Myometrial cell (primary cell): ENCODE measurements at places on chromosomes 5 and 9. TPM values are rescaled to one million over a fixed set of nuclear protein-coding genes. Genes with fewer than 3 reads are reported as not detected.

ACTBL2 gene
- 3.2 and 5.1 TPM in 2 replicates for total RNA-seq

FREM1 gene
- under 0.01 TPM in 1 of 2 replicates, not detected in the other for total RNA-seq

PTGDS gene
- total RNA-seq = 16.1 and 28.3 TPM in 2 replicates

SHB gene
- total RNA-seq = 17.9 and 20.4 TPM in 2 replicates

RANBP3L gene
- total RNA-seq = not detected in 2 replicates

PSMB7 gene
- total RNA-seq = 341 and 379 TPM in 2 replicates

OBP2B gene
- not detected in 2 replicates for total RNA-seq

MVB12B gene
- 2.6 and 5.3 TPM in 2 replicates for total RNA-seq

HEMGN gene
- not detected in 2 replicates for total RNA-seq

PCDH12 gene
- total RNA-seq = 0.18 and 0.29 TPM in 2 replicates

TUT7 gene
- total RNA-seq = 19.9 and 23.0 TPM in 2 replicates

NUTM2G gene
- total RNA-seq = not detected in 2 replicates

ERAP2 gene
- total RNA-seq = 2.0 and 8.0 TPM in 2 replicates

GALNT10 gene
- total RNA-seq = 25.1 and 28.4 TPM in 2 replicates

PCDHGC5 gene
- 0.71 and 1.2 TPM in 2 replicates for total RNA-seq

NIM1K gene
- under 0.01 and 1.2 TPM in 2 replicates for total RNA-seq

TMEM215 gene
- not detected in 2 replicates for total RNA-seq

ZNF366 gene
- total RNA-seq = not detected in 2 replicates

PCDHB1 gene
- total RNA-seq = not detected in 2 replicates

PDZD2 gene
- 1.2 and 1.4 TPM in 2 replicates for total RNA-seq

SPATA31C1 gene
- not detected in 2 replicates for total RNA-seq

CYLC2 gene
- not detected in 2 replicates for total RNA-seq

AIF1L gene
- total RNA-seq = not detected in 2 replicates

DAPK1 gene
- total RNA-seq = 0.86 and 1.1 TPM in 2 replicates

SMIM33 gene
- total RNA-seq = not detected in 2 replicates

DIRAS2 gene
- under 0.01 and 0.18 TPM in 2 replicates for total RNA-seq

CXCL14 gene
- total RNA-seq = 0.29 TPM in 1 of 2 replicates, not detected in the other

OR13C2 gene
- not detected in 2 replicates for total RNA-seq

GGTA1 gene
- total RNA-seq = not detected in 2 replicates

ACSL6 gene
- total RNA-seq = under 0.01 TPM in 1 of 2 replicates, not detected in the other

PCDHGB6 gene
- 0.29 and 0.89 TPM in 2 replicates for total RNA-seq
